HFF-Myc (cell line): ENCODE measurements at places on chromosomes 2 and 18.

DNA sequence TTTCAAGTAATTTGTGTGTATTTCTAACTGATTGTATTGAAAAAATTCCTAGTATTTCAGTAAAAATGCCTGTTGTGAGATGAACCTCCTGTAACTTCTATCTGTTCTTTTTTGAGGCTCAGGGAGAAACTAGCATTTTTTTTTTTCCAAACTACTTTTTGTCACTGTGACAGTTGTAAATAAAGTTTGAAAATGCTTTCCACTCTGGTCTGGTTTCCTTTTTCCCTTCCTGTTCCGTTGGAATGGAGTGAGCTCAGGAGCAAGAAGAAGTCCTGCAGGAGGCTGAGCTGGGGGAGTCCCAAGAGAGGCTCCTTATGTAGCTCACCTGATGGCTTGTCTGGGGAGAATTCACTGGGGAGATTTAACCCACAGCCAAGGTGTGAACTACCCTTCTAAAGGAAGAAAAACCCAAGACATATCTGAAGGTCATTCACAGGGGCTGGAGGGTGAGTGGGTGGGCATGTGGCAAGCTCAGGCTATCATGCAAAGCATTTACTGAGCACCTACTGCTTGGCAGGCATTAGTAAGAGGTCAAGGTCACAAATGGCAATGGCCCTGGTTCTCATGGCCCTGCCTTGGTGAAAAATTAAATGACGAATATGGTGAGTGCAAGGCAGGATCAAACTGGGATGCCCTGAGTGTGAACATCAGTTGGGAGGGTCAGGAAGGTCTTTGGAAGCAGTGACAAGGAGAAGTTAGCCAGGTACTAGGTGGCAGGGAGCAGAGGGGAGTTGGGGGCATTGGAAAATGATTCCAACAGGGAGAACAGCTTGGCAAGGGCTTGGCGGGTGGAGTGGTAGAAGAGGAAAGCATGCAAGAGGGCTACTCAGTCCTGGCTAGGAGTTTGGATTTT is 28.7 kb downstream of the LBH start:
- no peak for DNase-seq

- no peak for DNase-seq
These were observed 523.3 kb upstream of the SYT4 start for GRCh38 chr18:43800584-43800983.

GRCh38 chr18:75054611-75055010 is 154.3 kb downstream of the PTGR3 start:
- no peak for DNase-seq

DNA sequence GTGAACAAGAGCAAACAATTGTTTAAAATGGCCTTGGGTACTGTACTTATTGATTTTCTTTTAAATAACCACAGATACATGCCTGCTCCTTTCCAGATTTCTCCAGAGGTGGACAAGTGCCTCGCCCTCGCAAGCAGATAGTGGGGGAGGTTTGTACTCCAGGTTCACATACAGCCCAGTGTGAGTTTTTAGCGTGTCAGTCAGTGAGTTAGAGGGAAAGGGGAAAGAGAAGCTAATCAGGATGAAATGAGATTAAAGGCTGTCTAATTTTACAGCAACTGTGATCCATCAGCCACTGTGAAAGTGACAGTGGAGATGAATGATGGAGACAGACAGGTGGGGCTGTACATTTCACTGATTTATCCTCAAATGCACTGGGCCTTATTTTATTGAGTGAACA is 74.7 kb downstream of the KLHL14 start:
- DNase-seq: no peak

GRCh38 chr2:160257041-160257742 is 57.1 kb upstream of the ITGB6 start:
- no peak for DNase-seq

DNA sequence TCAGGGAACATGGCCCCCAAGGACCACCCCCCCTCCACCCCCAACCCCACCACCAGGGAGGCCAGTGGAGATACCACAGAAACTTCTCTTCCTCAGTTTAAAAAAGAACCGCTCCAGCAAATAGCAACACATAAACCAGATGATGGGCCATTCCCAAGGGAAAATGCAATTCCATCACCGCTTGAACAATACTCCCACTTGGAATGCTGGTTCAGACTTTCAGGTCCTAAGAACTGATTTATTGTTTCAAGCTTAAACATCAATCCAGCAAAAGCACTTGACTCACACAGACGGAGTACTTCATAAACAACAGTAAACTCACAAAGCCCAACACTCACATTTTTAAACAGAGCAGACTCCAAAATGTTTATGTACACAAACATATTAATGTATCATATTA is 6.9 kb downstream of the HDAC4 start:
- no peak for DNase-seq

- no peak for DNase-seq
These were observed 79.6 kb downstream of the LBH start for GRCh38 chr2:30310955-30311354.

DNA sequence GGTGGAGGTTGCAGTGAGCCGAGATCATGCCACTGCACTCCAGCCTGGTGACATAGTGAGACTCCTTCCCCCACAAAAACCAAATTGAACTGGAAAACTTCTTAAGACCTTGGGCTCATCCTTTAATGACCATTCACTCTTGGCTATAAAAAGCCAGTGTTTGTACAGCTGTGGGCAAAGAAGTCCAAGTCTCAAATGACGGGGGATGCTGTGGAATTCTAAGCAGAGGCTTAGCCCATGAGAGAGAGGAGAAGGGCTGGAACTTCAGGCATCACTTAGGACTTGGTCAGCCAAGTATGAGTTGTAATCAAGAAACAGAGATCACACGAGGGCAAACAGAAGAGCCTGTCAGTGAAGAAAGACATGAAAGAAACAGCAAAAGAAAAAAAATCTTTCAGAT is 79.3 kb upstream of the POU3F3 start:
- DNase-seq: no peak

DNA sequence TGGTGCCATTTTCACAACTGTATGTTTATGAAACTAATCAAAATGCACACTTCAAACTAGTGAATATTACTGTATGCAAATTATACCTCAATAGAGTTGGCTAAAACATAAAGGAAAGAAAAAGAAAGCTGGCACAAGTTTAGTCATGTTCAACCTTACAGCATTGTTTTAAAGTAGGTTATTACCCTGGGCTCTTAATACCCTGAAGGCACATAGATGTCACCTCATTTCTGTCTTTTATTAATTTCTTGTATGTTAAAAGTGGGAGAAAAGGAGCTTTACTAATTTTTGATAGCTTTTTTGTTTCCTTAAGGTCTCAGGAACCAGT is 32.7 kb downstream of the TMEM131 start:
- DNase-seq: no peak

- no peak for DNase-seq
These were observed 162.3 kb upstream of the ZSWIM2 start for GRCh38 chr2:187011206-187011832.

GRCh38 chr2:202377207-202377761 is 1.2 kb downstream of the BMPR2 start:
- no peak for DNase-seq

- DNase-seq: no peak
These were observed 265.1 kb downstream of the RIT2 start for GRCh38 chr18:42850174-42851083.

GRCh38 chr18:2857491-2858131 is 10.8 kb downstream of the EMILIN2 start:
- DNase-seq: no peak

DNA sequence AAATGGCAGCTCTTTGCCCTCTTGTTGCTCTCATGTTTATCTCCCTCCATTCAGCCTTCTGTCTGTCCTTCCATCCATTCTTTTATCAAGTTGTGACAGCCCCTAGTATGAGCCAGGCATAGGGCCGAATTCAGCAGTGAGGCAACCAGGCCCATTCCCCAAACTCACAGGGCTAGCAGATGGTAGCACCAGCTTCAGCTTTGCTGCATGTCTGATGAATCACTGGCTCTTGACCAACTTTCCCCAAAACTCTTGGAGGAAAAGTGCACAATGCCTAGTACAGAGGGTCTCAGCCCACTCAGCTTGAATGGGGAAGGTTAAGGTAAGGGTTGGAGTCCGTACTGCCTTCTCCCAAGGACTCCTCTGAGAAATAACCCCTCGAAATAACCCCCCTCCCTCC is 35.7 kb downstream of the NPAS2 start:
- DNase-seq: no peak

GRCh38 chr2:25257931-25258846 is 83.5 kb downstream of the DNMT3A start:
- no peak for DNase-seq

GRCh38 chr2:174344716-174345461 is 10.1 kb downstream of the SP9 start:
- peak; percentile 31 for DNase-seq

DNA sequence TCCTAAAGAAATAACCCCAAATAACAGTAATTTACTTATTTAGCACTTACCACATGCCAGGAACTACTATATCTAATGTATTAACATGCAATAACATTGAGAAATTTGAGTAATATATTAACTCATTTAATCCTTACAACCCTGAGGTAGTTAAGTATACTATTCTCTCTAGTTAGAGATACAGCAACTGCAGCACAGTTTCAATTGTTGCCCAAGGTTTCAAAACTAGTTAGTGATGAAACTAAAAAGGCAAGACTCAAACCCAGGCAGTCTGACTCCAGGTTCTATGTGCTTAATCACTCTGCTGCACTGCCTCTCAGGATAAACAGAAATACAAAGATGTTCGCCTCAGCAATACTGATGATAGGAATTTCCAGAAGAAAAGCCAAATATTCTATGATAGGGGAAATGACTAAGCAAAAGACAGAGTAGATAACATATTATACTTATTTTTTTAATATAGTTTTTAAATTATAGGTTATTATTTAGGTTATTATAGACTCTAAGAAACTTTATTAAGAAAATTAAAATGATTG is 88.0 kb downstream of the SS18 start:
- DNase-seq: no peak

DNA sequence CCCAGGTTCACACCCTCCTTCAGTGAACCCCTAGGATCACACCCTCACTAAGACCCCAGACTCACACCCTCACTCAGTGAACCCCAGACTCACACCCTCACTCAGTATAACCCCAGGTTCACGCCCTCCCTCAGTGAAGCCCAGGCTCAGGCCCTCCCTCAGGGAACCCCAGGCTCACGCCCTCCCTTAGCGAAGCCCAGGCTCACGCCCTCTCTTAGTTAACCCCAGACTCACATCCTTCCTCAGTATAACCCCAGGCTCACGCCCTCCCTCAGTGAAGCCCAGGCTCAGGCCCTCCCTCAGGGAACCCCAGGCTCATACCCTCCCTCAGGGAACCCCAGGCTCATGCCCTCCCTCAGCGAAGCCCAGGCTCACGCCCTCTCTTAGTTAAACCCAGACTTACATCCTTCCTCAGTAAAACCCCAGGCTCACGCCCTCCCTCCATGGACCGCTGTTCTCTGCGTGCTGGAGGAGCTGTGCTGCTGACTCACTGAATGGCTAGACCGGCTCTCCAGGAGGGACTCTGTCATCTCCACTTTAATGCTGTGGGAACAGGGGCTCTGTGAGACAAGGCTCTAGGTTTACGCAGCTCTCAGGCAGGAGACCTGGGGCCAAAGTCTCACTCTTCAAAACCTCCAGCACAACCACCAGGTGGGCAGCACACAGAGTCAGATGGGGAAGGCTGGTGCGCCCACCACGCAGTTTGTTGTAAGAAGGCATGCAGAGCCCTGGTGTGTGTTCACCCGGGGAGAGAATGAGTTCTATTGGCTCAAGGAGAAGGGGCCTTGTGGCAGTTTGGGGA is 506.9 kb upstream of the MYT1L start:
- no peak for DNase-seq

GRCh38 chr2:48265169-48266030 is 264.6 kb upstream of the STON1 start:
- DNase-seq: no peak

DNA sequence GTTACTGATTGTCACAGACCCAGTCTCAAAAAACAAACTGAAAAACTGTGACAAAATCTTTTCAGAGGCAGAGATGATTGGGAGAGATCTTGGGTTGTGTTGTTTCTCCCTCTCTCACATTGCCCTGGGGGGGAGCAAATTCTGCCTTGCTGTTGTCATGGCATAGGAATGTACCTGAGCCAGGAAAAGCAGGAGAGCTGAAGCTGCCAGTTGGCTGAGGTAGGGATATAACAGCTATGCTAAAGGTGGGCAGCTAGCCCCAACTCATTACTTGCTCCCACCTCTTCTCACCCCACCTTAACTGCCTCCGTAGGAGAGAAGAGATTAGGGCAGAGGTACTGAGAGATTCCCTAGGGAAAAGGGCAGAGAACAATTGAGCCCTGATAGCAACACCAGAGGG is 299.3 kb downstream of the OSR1 start:
- DNase-seq: no peak

GRCh38 chr2:216348756-216349308 is 23.5 kb downstream of the MARCHF4 start:
- no peak for DNase-seq

GRCh38 chr2:46392561-46393346 is 86.6 kb upstream of the TMEM247 start:
- DNase-seq: no peak

- DNase-seq: no peak
These were observed 160.1 kb downstream of the RTP5 start for GRCh38 chr2:242029422-242030225.

DNA sequence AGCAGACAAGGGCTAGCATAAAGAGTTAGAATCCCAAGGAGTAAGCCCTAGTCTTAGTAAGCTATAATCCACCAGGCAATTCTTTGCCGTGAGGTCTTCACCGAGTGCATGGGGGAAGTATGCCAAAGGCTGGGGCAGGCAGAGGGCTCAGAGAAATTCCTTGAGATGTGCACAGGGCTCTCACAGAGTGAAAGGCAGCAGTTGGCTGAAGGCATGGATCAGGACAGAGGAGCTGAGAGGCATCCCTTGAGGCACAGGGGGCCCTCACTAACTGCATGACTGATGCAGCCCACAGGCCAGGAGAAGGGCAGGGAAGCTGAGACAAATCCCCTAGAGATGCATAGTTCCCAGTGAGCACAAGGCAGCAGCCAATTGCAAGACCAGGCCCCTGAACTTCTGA is 34.1 kb downstream of the PTH2R start:
- no peak for DNase-seq

DNA sequence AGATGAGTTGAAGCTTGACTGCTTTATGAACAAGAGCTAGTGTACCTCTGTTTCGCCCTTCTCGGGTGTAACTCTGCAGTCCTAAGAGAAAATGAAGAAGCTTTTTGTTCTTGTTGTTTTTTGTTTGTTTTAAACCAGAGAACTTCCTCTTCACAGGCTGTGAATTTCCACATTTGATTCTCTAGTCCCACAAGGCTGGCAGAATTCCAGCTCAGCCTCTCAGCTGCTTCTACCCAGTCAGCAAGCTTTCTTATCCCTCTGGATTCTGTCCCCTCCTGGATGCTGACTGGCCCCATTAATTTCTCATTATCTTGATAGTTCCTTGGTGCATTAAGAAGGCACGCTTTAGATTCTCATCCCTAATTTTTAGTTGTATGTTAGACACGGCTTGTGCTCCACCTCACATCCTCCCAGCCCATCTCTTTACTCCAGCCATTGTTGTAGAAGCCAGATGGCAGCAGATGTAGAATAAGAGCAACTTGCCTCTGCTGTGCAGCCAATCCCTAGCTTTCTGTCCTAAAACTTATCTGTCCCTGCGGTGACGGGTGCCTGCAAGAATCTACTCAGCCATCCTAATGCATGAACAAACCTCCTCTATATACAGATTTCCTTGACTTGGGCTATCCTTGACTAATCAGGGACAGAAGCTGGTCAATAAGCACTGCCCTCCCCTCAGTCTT is 12.3 kb upstream of the RESP18 start:
- no peak for DNase-seq

- DNase-seq: no peak
These were observed 55.6 kb downstream of the MTX2 start for GRCh38 chr2:176324862-176325261.
